Fibroblast of the conjunctiva (primary cell): ENCODE measurements at places on chromosomes 13 and 19.

DNA sequence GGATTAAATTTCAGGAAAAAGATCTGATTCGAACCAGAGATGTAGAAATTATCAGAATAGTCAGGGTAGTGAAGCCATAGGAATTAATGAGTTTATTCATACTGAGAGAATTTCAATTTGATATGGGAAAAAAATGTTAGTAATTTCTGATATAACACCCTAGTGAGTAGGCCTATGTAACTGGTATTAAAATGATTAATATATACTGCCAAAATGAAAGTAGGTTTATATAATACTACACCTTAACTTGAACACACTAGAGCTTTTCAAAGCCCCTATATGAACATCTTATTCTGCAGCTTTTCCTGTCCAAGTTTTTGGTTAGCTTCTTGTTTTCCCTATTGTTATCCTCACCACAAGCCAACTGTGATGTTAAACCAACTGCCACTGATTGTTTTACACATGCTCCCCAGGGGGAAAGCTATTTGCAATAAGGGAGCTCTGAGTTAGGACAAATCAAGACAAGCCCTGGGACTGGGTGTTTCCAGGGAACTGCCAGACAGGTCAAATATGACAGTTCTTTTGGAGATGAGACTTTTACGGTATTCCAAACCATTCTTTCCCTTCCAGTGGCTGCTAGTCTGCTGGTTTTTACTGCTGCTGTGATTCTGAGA is 45.3 kb downstream of the FNDC3A start:
- no peak for DNase-seq

- DNase-seq = no peak
These were observed 1.4 kb downstream of the UPF1 start for GRCh38 chr19:18833141-18833476.

DNA sequence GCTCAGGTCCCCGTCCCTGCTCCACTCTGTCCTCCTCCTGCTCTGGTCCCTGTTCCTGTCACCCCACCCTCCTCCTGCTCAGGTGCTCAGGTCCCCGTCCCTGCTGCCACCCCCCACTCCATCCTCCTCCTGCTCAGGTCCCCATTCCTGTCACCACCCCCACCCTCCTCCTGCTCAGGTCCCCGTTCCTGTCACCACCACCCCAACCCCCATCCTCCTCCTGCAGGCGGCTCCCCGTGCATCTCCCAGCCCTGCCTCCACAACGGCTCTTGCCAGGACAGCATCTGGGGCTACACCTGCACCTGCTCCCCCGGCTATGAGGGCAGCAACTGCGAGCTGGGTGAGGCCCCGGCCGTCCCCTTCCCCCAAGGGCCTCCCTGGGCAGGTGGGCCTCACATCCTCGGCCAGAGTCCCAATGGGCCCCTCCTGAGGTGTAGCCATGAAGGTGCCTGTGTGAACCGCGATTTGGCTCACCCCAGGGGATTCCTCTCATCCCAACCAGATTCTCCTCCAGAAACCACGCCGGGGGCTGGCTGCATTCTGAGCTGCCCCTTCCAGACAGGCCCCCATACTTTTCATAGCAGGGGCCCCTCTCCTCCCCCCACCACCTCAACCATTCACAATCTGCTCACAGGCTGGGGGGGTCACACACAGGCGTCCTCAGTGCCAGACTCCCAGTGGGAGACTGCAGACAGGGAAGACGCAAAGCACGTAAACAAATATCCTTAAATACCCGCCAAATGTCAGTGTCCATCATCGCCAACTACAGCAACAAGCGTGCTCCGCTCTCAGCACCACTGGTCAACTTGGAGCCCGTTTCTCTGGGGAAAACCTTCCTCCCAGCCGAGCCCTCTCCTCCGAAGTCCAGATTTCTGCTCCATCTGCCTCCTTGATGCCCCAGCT is 4.6 kb downstream of the PROZ start:
- DNase-seq = no peak

DNA sequence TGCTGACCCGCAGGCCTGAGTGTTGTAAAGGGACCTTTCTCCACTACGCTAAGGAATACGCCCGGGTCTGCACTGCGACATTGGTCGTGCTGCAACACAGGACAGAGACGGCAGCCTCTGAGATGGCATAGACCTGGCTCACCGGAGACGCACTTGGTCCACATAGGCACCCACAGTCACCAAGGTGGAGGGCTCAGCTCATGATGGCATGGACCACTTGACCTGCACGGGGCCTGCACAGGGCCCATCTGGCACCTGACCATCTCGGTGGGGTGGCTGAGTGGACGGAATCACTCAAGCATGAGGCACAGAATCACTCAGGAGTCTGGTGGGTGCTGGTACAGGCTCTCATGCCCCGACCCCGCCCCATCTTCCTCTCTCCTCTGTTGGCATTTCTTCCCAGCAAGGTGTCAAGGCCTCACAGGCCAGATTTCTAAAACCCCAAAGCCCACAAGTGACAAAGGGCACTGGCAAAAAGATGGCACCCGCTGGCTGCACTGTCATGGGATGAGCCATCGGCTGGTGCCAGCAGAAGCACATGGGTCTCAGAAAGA is 45.9 kb downstream of the TSHZ3 start:
- no peak for DNase-seq

DNA sequence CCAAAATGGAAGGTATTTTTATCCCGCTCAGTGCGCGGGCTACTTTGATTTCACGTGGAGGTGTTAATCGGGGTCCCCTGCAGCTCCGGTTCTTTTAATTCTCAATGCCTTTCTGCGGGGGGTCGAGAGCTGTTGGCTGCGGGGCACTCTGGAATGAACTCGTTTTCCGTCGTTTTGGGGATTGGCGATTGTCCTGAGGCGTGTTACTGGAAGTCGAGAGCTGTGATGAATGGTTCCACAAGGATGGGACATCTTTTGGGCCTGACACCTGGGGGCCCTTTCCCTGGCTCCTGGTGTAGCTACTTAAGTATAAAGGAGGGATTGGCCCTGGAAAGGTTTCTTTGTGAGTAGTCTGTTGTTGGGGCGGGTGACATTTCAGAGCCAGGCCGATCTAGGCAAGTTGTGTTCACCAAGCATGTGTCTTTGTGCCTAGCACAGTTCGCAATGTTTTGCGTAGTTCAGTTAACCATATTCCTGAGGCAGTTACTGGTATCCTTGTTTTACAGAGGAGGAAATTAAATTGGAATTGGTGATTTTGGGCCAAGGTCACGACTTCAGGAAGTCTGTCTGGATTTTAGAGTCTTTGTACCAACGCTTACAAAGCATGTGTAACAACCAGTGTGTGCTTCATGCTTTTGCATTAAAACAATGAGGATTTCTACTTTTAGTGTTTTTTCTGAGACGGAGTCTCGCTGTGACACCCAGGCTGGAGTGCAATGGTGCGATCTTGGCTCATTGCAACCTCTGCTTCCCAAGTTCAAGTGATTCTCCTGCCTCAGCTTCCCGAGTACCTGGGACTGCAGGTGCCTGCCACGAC is 846 bp downstream of the RPL13A start:
- no peak for DNase-seq

GRCh38 chr13:95509521-95510310 is 42.8 kb upstream of the CLDN10 start:
- DNase-seq = no peak

DNA sequence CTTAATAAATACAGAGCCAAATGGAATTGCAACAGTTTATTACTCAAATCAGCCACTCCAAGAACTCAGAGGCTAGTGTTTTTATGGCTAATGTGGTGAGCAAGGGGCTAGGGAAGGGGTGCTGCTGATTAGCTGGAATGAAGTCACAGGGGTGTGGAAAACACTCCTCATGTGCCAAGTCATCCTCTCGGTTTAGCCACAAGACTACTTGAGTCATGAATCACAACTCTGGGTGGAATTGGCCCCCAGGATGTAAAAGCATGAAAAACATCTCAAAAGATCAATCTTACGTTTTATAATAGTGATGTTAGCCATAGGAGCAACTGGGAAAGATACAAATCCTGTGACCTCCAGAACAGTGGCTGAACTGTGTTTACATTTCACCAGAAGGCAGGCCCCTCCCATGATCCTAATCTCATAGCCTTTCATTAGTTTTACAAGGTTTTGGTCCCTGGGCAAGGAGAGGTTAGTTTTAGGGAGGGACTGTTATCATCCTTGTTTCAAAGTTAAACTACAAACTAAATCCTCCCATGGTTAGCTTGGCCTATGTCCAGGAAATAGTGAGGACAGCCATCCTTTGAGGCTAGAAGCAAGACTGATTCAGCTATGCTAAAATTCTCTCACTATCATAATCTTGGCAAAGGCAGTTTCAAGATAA is 2020.1 kb upstream of the PCDH20 start:
- DNase-seq = peak; percentile 96

- no peak for DNase-seq
These were observed 395.8 kb upstream of the KLF12 start for GRCh38 chr13:74530011-74530410.

DNA sequence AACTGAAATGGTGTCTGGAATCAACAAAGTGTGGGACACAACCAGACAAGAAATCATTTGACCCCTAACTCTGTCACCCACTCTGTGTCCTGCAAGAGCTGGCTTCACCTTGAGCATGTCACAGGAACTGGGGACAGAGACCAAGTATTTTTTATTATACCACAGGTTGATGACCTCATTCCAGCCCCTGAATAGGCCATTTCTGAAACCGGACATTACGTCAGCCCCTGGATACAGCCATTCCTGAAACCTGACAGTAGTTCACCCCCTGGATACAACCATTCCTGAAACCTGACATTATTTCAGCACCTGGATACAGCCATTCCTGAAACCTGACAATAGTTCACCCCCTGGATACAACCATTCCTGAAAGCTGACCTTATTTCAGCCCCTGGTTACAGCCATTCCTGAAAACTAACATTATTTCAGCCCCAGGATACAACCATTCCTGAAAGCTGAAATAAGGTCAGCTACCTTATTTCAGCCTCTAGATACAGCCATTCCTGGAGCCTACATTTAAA is 47.7 kb upstream of the CACNA1A start:
- no peak for DNase-seq

GRCh38 chr13:21365574-21365973 is 93.5 kb downstream of the ZDHHC20 start:
- no peak for DNase-seq

DNA sequence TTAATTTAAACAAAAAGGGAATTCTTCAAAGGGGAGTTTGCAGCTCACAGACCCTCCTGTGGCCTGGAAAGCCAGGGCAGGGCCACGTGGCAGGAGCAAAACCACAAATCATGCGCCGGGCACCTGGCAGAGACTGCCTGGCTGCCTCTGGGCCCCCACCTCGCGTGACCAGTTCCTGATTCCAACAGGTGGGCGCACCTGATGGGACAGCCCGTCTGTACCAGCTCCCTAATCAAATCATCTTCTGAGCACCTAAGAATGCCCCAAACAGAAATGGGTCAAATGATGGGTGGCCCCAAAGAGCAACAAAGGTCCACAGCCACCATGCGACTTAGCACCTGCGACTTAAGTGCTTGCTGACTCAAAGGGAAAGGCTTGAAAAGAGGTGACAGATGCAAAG is 9.2 kb downstream of the TMTC4 start:
- DNase-seq = no peak

GRCh38 chr13:83333614-83334388 is 548.5 kb downstream of the SLITRK1 start:
- DNase-seq = no peak

- no peak for DNase-seq
These were observed 1178.2 kb upstream of the PCDH20 start for GRCh38 chr13:62593804-62594203.

DNA sequence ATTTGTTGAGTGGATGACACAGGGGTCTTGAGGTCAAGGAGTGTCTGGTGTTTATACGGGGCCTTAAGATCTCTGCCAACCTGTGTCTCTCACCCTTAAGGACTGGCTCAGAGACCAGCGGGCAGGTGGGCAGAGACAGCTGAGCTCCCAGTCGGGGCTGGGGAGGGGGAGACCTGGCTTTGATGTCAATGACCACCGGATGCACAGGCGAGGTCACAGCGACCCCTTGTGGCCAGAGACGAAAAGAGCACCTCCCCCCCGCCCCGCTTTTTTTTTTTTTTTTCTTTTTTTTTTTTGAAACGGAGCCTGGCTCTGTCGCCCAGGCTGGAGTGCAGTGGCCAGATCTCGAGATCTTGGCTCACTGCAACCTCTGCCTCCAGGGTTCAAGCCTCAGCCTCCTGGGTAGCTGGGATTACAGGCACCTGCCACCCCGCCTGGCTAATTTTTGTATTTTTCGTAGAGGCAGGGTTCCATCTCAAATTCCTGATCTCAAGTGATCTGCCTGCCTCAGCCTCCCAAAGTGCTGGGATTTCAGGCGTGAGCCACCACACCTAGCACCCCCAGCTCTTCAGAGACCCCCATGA is 12.1 kb upstream of the KLK14 start:
- DNase-seq = no peak

GRCh38 chr19:15656467-15656866 is 15.8 kb downstream of the CYP4F3 start:
- no peak for DNase-seq
